ENCODE measurements at places on chromosomes 16 and 17. TPM values are rescaled to one million over a fixed set of nuclear protein-coding genes. Genes with fewer than 3 reads are reported as not detected.
A peak's percentile ranks its signal among the peaks of the same experiment; 100 is the strongest.

DNA sequence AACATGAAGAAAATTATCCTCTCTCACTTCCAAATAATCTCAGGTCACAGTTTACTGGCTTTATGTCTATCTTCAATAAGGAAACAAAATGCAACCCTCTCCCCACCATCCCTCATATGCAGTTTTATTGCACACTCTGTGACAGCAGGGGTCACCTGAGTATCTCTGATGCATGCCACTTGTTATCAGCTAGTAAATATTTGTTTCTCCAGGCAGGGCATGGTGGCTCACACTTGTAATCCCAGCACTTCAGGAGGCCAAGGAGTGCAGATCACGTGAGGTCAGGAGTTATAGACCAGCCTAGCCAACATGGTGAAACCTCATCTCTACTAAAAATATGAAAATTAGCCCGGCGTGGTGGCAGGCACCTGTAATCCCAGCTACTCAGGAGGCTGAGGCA, 61.1 kb downstream of the ADAMTS18 start:
- no peak overlapping the region for H3K4me3 ChIP-seq
- H3K27ac ChIP-seq = no peak overlapping the region
- H3K4me1 ChIP-seq = no peaks in the 10 kb centered on the region
- H3K27me3 ChIP-seq = no peaks in the 10 kb centered on the region
- no peaks in the 10 kb centered on the region for H3K36me3 ChIP-seq

- no peak overlapping the region for H3K27ac ChIP-seq
- H3K4me1 ChIP-seq = no peaks in the 10 kb centered on the region
- no peaks in the 10 kb centered on the region for H3K36me3 ChIP-seq
- H3K27me3 ChIP-seq = no peaks in the 10 kb centered on the region
- H3K4me3 ChIP-seq = no peak overlapping the region
Measured at GRCh38 chr17:49349541-49349940, 12.5 kb downstream of the ZNF652 start.

GRCh38 chr16:49466881-49467280, 93.3 kb downstream of the C16orf78 start:
- no peak overlapping the region for H3K4me3 ChIP-seq
- no peak overlapping the region for H3K27ac ChIP-seq
- no peaks in the 10 kb centered on the region for H3K4me1 ChIP-seq
- H3K36me3 ChIP-seq = no peaks in the 10 kb centered on the region
- DNase-seq = no peak

GRCh38 chr16:4583906-4584305, 27.8 kb downstream of the C16orf96 start:
- H3K27ac ChIP-seq = no peak overlapping the region
- H3K4me1 ChIP-seq = no peaks in the 10 kb centered on the region
- no peaks in the 10 kb centered on the region for H3K27me3 ChIP-seq
- no peaks in the 10 kb centered on the region for H3K36me3 ChIP-seq
- no peak overlapping the region for H3K4me3 ChIP-seq
- DNase-seq = no peak

DNA sequence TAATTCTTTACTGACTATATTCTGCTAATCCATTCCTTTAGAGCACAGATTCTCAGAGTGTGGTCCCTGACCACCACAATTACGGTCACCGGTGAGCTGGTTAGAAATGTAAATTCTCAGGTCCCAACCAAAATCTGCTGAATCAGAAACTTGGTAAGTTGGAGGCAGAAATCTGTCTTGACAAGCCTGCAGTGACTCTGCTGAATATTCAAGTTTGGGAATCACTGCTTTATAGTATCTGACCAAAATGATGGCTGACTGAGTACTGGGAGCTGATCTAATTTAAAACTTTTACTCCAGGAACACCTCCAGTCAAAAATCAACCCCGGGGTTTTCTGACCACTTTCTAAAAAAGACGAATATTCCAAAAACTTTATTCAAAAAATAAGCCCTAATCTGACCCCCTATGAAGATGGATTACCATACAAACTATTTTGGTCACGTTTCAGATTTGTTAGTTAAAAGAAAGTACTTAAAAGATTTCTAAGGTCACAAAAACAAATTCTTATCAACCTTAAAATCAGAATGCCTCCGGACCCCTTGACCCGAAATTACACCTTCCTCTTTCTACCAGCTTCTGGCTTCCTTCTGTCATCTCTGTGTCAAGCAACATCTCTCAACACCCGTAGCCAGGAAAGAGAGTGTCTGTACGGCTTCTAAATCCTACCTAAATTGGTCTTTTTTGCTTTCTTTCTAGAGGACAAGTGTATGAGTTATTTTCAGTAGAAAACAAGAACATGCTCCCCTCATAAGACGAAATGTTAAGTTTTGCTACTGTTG, 38.6 kb downstream of the CREBBP start:
- H3K27ac ChIP-seq = no peak overlapping the region
- no peak for DNase-seq
- H3K27me3 ChIP-seq = no peaks in the 10 kb centered on the region
- H3K4me3 ChIP-seq = no peak overlapping the region
- peaks cover 9% of the 10 kb centered on the region for H3K4me1 ChIP-seq

GRCh38 chr17:8922451-8922850, 43.1 kb downstream of the PIK3R5 start:
- no peaks in the 10 kb centered on the region for H3K36me3 ChIP-seq
- H3K27me3 ChIP-seq = no peaks in the 10 kb centered on the region
- no peak overlapping the region for H3K4me3 ChIP-seq

- no peak overlapping the region for H3K27ac ChIP-seq
- no peaks in the 10 kb centered on the region for H3K4me1 ChIP-seq
- no peaks in the 10 kb centered on the region for H3K27me3 ChIP-seq
- H3K4me3 ChIP-seq = no peak overlapping the region
- no peak for DNase-seq
Measured at GRCh38 chr16:1878256-1878655, 6.3 kb upstream of the MEIOB start.

- no peak overlapping the region for H3K27ac ChIP-seq
- no peak overlapping the region for H3K4me3 ChIP-seq
- no peak for DNase-seq
- no peaks in the 10 kb centered on the region for H3K4me1 ChIP-seq
Measured at GRCh38 chr17:13160296-13160695, 142.5 kb upstream of the ELAC2 start.

DNA sequence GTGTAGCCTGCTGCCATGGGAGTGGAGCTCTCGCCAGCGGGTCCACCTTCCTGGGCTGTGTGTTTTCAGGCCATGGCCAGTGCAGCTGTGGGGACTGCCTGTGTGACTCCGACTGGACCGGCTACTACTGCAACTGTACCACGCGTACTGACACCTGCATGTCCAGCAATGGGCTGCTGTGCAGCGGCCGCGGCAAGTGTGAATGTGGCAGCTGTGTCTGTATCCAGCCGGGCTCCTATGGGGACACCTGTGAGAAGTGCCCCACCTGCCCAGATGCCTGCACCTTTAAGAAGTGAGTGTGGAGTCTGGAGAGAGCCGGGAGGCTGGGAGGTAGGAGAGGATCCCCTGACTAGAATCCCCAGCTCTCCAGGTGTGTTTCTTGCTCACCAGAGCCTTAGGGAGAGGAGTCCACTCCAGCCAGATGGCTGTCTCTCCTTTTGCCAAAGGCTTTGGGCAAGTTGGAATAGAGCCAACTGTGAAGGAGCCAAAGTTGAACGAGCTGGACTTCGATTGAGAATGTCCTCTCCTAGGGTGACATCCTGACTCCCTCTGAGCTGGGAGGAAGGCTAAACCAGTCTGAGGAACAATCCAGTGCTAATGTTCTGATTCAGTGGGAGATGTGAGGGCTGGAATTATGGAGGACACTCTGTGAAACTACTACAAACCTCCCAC, 24.4 kb upstream of the EFCAB13 start:
- no peak overlapping the region for H3K27ac ChIP-seq
- no peaks in the 10 kb centered on the region for H3K27me3 ChIP-seq
- no peak for DNase-seq
- H3K36me3 ChIP-seq = no peaks in the 10 kb centered on the region

DNA sequence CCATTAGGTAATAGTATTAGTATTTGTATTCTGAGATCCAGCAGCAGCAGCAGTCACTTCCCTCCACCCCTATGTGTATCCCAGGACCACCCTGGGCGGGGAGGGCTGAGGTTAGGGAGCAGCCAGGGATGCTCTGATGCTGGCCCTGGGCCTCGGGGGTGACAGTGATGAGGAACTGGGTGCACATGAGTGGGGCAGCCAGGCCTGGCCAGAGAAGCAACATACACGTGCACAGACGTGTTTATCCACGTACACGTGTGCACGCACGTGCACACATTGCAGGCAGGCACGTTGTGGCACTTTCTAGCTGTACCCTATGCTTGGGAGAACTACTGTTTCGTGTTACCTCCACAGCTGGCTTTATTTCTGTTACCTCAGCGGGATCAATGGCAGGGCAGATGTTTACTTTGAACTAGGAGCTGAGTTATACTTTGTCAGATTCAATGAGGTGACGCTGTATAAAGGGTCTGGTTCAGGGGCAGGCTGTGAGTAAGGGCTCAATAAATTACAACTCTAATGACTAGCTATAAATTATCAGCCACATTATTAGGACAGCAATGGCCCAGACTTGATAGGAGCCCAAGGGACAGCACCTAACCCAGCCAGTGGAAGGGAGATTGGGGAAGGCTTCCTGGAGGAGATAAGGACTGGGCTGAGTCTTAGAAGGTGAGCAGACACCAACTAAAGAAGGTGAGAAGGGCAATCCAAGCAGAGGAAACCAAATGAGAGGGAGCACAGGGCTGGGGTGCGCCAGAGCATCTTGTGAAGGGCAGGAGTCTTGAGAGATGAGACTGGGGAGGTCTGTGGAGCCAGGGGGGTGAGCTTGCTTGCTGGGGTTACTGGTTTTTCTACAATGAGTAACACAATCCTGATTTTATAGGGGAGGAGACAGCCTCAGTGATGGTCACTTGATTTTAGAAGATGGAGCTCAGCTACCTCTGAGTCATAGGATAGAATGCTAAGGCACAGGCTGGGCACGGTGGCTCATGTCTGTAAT, 22.4 kb upstream of the CA4 start:
- no peaks in the 10 kb centered on the region for H3K27me3 ChIP-seq
- H3K27ac ChIP-seq = no peak overlapping the region
- no peaks in the 10 kb centered on the region for H3K36me3 ChIP-seq
- no peak overlapping the region for H3K4me3 ChIP-seq
- no peaks in the 10 kb centered on the region for H3K4me1 ChIP-seq

DNA sequence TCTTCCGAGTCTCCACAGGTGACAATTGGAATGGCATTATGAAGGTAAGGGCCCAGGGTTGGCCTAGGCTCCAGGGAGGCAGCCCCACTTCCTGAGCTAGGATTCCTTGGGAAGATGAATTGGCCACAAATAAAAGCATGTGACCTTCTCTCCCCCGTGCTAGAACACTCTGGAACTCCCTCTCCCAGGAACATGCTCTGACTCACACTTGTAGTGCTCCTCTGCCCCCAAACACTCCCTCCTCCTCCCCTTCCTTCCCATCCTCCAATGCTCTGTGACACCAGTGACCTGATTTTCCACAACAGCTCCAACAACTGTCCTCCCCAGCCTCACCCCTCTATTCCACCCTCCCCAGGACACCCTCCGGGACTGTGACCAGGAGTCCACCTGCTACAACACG, 16.4 kb upstream of the ABCC3 start:
- no peak overlapping the region for H3K4me3 ChIP-seq
- H3K27ac ChIP-seq = no peak overlapping the region
- no peaks in the 10 kb centered on the region for H3K36me3 ChIP-seq
- DNase-seq = no peak

DNA sequence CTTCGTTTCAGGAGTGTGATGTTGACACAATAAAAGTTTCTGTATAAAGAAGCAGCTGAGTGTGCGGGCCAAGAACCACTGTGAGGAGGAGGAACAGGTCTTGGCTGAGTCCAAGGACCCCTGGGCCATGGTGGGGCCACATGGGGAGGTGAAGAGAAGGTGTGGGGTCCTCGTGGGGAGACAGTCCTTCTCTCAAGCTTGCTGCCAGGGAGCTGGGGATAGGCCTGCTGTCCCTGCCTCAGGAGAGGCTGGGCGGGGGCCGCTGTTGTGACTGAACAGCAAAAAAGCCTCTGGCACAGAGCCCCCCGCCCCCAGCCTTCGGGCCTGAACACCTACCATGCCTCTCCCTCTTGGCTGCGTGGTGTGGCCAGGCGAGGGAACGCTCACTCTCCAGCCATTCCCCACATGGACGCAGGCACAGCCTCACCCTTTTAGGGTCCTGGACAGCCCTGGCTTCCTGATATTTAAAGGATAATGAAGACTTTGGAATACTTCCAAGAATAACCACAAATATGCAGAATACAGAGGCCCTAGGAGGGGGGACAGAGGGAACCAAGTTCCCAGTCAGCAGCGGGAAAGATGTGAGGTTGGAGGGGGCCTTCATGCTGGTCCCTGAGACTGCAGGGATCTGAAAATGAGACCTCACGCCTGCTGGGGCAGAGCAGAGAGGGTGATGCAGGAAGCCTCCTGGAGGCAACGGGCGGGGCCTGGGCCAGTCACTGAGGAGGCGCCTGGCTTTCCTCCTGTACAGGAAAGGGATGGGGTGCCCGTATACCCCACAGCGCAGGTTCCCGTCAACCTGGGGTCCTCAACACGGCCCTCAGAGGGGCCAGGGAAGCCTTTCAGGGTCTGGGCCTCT, 100.0 kb upstream of the CREBBP start:
- H3K27ac ChIP-seq = no peak overlapping the region
- H3K4me1 ChIP-seq = no peaks in the 10 kb centered on the region
- no peak overlapping the region for H3K4me3 ChIP-seq
- no peaks in the 10 kb centered on the region for H3K27me3 ChIP-seq

GRCh38 chr17:74276051-74276476, 2.0 kb downstream of the DNAI2 start:
- peak overlapping the region; percentile 46 for H3K27ac ChIP-seq
- no peaks in the 10 kb centered on the region for H3K4me1 ChIP-seq
- no peaks in the 10 kb centered on the region for H3K36me3 ChIP-seq
- no peak for DNase-seq

DNA sequence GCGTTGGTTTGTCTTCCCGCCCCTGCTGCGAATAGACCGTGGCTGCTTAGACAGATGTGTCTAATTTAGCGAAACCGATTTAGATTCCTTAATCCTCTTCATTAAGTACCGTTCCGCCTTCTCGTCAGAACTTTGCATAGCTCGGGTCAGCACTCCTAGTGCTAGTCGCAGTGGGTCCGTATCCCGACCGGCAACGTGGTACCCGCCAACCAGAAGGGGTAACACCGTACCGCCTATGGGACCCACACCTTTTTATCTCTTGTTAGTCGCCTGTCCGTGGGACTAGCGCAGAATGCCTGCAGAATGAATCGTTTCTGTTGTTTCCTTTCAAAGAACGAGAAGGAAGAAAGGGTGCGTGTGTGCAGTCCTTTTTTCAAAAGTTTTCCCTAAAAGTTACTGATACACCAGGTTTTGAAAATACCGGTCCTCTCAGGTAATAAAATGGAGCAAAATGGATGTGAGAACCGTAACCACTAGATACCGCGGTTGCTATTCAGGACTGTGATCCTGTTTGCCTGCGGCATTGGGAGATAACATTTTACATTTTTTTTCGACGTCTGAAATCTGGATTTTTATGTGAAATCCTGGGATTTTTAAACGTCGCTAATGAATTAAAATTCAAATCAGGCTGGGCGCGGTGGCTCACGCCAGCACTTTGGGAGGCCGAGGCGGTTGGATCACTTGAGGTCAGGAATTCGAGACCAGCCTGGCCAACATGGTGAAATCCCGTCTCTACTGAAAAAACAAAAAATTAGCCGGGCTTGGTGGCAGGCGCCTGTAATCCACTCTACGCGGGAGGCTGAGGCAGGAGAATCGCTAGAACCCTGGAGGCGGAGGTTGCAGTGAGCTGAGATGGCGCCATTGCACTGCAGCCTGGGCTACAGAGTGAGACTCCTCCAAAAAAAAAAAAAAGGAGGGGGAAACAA, 998 bp upstream of the SRSF1 start:
- H3K4me3 ChIP-seq = peak overlapping the region; percentile 86
- H3K27me3 ChIP-seq = no peaks in the 10 kb centered on the region
- H3K27ac ChIP-seq = peak overlapping the region; percentile 90
- H3K36me3 ChIP-seq = no peaks in the 10 kb centered on the region
- peaks cover 8% of the 10 kb centered on the region for H3K4me1 ChIP-seq

CDRT4 gene
- total RNA-seq = 28.5 TPM

ECI1 gene
- total RNA-seq = 114 TPM

NEUROD2 gene
- not detected for total RNA-seq

NACA2 gene
- total RNA-seq = not detected

RHBDL3 gene
- total RNA-seq = not detected

CACNG3 gene
- total RNA-seq = not detected

NOMO2 gene
- total RNA-seq = 92.5 TPM

Data from Peyer's patch (tissue), 4 donors.